SW480 (cell line): ENCODE measurements at places on chromosomes 6 and 20.

- DNase-seq, result peak; percentile 77
These were observed 99.1 kb downstream of the CDH26 start for GRCh38 chr20:60057123-60057865.

- DNase-seq, result no peak
These were observed 954.4 kb downstream of the PHF3 start for GRCh38 chr6:64589961-64590360.

- no peak for DNase-seq
These were observed 23.0 kb upstream of the LYRM2 start for GRCh38 chr6:89661559-89661958.

DNA sequence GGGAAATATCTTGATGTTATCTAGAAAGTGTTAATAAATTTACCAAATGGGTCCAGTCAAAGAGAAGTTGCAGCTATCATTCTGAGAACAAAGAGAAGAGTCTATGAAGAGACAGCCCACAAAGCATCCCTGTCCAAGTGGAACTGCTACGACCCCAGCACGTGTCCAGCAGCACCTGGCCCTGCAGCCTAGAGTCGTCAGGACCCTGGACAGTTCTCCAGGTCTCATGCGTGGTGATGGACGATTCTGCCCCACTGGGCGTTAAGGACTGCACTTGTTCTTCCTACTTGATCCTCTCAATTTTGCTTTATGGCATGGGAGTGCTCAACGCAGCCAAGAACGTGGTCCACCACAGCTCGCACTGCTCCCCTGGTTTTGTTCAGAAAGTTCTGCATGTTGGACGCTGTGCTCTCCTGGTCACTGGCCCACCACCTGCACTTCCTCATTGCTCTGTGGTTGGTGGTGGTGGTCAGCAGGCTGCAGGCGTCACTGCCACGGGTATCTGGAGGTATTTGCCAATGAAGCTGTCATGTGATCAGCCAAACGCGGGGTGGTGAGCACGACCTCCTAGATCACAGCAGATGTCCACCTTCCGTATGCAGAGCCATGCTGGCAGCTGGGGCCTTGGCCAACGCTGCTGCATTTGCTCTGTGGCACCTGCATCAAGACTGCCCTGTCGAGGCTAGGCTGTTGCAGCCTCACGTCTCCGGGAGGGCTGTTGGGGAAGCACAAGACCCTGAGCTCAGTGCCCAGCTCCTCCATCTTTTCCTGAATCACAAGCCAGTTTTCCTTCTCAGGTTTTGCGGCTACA lies 356.4 kb downstream of the CDH4 start:
- peak; percentile 40 for DNase-seq

DNA sequence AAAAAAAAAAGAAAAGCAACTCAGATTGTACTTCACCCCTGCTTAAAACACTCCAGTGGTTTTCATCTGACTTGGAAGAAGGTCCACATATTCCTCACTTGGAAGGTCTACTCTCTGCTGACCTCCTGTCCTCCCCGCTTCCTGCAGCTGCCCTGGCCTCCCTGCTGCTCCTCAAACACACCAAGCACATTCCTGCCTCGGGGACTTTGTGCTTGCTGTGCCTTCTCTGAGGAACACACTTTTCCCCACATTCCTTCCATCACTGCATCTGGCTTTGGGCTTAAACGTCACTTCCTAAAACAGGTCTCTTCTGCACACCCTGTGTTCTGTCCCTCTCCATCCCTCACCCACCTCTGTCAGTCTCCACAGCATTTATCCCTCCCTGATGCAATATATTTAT lies 4.9 kb upstream of the PDYN start:
- no peak for DNase-seq

- no peak for DNase-seq
These were observed 369.6 kb downstream of the LAMA2 start for GRCh38 chr6:129252377-129253071.

GRCh38 chr6:43773980-43774775 lies 4.2 kb downstream of the VEGFA start:
- no peak for DNase-seq

DNA sequence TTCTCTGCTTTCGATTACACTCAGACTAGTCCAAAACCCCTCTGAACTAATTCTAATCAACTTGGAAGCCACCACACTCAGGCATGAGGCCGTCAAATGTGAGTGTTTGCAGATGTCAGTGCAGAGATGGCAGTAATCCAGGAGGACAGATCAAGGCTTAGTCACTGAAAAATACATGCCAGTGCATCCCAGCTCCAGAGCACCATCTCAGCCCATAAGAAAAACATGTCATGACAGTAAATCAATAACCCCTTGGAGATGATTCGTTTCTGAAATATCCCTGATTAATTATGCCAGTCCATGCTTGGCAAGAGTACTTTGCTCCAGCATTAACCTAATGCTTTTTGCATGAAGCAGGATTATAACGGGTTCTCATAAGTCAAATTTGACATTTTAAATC lies 179.5 kb downstream of the ADAT2 start:
- DNase-seq, result no peak

DNA sequence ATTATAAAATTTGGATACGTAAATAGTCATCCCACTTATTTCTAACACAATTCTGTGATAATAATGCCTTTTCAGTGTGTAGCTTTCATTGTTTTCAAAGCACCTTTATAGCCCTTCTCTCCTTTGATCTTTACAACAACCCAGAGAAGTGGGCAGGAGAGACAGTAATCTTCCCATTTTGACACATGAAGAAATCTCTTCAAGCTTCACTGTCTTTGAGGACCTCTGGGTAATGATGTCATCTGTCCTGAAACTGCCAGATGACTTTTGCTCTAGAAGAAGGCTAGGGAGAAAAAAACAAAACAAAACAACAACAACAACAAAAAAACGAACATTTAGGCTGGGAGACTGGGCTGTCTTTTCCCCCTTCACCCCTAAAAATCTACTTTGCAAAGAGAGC lies 203.0 kb downstream of the KCNQ5 start:
- peak; percentile 6 for DNase-seq

DNA sequence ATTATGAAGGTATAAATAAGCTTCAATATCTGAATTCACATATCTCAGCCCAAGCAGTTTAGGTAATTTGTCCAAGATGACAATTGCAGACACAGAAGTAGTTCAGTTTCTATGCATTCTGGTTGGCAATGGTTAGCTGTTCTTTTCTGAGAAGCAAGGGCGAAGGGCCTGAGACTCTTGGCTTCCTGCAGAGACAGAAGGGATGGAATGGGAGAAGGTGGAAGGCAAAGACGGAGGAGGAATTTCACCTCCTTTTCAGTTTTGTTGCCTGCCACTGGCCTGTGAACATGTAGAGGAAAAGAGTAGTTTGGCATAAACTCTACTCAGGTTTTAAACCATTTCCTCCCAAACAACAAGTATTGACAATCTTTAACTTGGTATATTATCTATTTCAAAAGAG lies 180.7 kb upstream of the HS3ST5 start:
- no peak for DNase-seq

- no peak for DNase-seq
These were observed 34.9 kb downstream of the ELOVL5 start for GRCh38 chr6:53313784-53314400.

GRCh38 chr6:118468682-118469465 lies 79.2 kb upstream of the PLN start:
- no peak for DNase-seq

- DNase-seq, result no peak
These were observed 350.0 kb downstream of the CD83 start for GRCh38 chr6:14467591-14467990.

DNA sequence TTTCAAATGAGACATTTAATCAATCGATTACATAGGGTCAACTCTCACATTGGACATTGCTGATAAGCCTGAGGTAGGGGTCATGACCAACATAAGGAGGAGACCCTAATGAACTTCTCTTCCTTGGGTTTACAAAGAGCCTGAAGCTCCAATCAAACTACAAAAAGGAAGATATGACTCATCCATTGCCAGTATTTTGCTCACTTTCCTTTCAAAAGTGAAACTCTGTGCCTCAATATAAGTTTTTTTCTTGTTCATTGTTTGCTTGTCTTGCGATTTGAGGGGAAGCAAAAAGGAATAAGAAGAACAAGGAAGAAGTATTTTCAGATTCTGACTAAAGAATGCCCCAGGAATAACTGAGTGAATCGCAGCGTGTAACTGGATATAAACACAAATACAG lies 38.8 kb upstream of the KHDRBS2 start:
- DNase-seq, result no peak

DNA sequence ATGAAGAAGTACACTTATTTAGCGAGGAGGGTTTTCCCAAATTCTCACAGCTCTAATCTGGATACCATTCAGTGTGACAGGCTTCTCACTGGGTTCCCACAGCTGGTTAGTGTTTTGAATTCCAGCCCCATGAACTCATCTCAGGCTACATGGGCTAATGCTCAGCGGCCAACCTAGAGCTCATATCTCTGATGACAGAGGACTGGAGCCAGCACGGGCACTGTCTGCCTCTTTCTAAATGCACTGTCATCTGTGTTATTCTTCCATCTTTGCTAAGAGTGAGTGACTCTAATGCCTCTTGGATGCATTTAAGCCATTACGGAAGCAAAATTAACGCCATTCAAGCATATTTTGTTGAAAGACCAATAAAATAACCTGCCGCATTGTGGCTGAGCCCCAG lies 308.9 kb upstream of the JAG1 start:
- DNase-seq, result no peak

DNA sequence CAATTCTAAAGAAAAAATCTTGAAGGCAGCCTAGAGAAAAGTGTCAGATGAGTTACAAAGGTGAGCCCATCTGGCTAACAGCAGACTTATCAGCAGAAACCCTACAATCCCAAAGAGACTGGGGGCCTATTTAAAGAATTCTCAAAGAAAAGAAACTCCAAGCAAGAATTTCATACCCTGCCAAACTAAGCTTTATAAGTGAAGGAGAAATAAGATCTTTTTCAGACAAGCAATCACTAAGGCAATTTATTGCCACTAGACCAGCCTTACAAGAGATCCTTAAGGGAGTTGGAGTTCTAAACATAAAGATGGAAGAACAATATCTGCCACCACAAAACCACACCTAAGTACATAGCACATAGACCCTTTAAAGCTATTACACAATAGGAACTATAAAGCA lies 24.9 kb upstream of the DEFB126 start:
- no peak for DNase-seq

GRCh38 chr6:166203003-166203640 lies 35.5 kb upstream of the TBXT start:
- DNase-seq, result no peak

- no peak for DNase-seq
These were observed 18.5 kb downstream of the GGTLC1 start for GRCh38 chr20:23970049-23970448.

DNA sequence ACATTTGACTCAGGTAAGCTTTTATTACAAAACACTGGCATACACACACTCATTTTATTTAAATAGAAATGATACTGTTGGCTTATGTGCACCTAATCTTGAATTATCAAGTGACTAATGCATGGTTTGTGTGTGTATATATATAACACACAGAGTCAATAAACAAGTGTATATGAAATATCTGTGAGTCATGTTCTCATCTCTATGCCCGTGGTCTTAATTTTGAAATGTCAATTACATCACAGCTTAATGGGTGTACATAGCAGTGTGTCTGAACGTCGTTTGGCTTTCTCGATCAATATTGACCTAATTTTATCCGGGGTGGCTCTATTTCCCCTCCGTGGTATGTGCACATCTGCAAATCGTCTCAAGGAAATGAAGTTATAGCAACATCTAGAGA lies 104.0 kb upstream of the ZFP64 start:
- DNase-seq, result no peak

- DNase-seq, result no peak
These were observed 71.1 kb downstream of the SLC24A3 start for GRCh38 chr20:19283490-19284025.

DNA sequence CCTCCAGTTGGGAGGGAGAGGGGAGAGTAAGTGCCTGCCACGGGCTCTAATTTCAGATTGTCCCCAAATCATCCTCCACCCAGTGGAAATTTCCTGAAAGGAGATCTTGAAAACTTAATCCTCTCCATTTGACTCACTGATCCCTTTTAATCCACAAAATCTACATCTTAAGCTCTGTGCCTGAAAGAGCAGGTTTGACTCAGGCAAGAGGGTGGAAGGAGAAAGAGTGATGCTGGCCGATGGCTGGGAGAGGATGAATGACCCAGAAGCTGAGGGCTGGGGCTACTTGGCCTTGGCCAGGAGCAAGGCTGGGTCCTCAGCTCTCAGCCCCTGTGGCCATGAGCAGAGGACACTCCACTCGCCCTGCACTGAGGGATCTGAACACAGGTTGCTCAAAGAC lies 8.1 kb downstream of the BPIFA2 start:
- no peak for DNase-seq

DNA sequence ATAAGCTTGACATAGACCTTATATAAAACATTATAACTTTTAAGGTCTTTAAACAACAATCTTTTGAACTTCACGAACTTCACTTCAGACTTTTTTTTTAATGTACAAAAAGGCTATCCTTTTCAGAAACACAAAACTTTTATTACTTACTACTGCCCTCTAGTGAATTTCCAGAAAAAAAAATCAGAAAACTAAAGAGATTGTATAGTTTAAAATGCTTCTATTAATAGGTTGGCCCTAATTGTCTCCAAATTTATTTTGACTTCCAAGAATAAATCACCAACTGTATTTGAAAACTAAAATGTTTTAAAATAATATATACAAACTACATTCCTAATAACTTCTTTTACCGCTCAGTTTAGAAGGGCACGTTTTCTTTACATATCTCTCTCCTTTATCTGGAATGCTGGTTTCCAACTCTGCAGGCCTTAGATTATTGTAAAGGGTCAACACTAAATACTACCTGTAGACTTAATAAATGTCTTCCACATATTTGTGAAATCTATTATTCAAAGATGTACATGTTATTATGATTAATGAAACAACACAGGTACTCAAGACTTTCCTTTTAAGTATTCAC lies 66.8 kb downstream of the LMBRD1 start:
- peak; percentile 11 for DNase-seq

DNA sequence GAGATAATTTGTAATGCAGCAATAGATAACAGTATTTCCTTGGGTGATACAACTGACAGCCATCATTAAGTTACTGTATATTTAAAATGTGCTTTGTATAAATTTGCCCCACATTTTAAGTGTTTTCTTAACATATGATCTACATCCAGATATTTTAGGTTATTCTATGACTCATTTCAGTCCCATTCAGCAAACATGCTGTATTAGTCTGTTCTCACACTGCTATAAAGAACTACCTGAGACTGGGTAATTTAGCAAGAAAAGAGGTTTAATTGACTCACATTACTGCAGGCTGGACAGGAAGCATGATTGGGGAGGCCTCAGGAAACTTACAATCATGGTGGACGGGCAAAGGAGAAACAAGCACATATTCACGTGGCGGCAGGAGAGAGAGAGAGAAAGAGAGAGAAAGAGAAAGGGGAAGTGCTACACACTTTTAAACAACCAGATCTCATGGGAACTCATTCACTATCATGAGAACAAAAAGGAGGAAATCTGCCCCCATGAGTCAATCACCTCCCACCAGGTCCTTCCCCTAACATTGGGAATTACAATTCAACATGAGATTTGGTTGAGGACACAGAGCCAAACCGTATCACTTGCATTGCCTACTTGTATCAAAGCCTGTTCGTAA lies 9.6 kb upstream of the CHD6 start:
- no peak for DNase-seq
